Prostate gland (tissue), 2 donors: ENCODE measurements at places on chromosomes 12 and 14. TPM values are rescaled to one million over a fixed set of nuclear protein-coding genes. Genes with fewer than 3 reads are reported as not detected.

The HAL gene
- total RNA-seq: 0.27 TPM

The SERPINA12 gene
- total RNA-seq: 0.82 TPM

The ZNF605 gene
- 12.7 TPM for total RNA-seq

The SLC6A15 gene
- 0.45 TPM for total RNA-seq

The AP1G2 gene
- total RNA-seq: 95.3 TPM

The OAS1 gene
- 14.2 TPM for total RNA-seq

The KRT8 gene
- total RNA-seq: 536 TPM

The CLEC1B gene
- 1.5 TPM for total RNA-seq

The HOTAIR gene
- total RNA-seq: not detected

The TMEM63C gene
- total RNA-seq: 2.0 TPM

The LMNTD1 gene
- total RNA-seq: 3.5 TPM

DNA sequence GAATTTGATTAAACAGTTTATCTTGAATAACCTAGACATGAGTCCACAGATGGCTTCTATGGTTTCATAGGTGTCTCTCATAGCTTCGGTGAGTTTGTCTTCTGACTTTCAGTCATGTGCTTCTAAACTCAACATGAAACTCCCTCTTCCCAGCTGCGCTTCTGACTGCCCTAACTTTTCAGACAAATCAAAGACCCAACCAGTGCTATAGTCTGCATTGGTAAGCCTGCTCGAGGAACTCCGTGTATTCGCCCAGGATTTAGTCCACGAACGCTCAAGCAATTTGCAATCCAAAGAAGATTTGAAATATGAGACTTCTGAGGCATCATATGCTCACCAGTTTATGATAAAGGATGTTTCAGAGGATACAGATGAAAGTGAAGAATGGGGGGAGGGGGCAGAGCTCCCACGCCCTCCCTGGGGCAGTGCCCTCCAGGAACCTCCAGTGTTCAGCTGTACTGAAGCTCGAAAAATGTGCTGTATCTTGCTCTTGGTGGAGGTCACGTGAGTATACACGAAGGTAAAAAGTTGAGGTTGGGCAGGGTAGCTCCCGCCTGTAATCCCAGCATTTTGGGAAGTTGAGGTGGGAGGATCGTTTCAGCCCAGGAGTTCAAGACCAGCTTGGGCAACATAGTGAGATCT, 5.2 kb upstream of the RILPL2 start:
- no peak for DNase-seq

DNA sequence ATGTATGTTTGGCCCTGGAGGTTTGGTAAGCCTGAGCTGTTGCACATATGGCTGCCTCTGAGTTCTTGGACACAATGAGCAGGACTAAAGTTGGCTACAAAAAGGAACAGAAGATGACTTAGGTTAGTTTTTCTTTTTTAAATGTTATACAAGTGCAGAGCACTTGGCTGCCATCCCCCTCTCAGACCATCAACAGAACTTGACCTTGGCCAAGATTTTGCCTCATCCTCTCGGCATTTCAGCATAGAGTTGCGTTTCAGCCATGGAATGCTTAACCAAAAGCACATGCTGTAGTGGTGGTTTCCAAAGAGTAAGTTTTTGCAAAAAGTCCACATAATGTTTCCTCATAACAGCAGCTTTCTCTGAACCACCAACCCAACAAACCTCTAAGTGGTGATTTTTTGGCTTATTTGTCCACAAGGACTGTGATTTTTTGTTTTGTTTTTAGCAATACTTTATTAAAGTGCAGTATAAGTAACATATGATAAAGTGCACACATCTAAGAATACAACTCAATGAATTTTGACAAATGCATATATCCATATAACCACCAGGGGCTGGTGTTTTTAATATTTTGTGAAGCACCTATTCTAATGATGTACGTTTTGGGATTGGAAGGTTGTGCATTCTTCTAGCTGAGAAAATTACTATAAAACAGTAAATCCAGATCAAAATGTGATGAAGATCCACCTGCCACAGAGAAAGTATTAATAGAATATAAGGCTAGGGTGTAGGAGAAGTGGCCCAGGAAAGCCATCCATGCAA, 12.1 kb upstream of the GALNT16 start:
- DNase-seq: no peak

GRCh38 chr14:35535483-35536112, 1.6 kb downstream of the INSM2 start:
- no peak for DNase-seq

DNA sequence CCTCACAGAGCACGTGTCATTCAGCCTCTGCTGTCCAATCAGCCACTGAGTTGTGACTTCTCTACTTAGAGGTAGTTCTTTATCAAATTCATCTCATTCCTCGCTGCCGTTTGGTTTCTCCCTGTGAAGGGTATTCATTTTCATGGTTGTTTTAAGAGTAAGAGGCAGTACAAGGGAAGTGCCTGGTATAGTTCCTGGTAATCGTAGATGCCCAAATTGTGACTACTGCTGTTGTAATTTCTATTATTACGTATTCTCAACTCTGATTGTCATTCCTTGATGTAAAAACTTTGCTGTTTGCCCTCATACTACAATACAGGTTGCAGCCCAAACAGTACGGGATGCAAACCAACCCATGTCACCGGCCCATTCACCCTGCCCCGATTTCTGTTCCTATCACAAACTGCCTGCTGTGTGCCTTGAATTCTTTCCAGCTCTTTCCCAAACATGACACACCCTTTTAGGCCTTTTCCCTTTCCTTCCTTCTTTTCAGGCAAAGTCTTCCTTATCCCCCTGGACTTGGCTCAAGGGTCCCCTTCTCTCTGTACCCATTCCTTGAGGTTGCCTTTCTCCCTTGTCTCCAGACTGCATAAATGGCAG, 93.0 kb downstream of the SLC25A47 start:
- no peak for DNase-seq

DNA sequence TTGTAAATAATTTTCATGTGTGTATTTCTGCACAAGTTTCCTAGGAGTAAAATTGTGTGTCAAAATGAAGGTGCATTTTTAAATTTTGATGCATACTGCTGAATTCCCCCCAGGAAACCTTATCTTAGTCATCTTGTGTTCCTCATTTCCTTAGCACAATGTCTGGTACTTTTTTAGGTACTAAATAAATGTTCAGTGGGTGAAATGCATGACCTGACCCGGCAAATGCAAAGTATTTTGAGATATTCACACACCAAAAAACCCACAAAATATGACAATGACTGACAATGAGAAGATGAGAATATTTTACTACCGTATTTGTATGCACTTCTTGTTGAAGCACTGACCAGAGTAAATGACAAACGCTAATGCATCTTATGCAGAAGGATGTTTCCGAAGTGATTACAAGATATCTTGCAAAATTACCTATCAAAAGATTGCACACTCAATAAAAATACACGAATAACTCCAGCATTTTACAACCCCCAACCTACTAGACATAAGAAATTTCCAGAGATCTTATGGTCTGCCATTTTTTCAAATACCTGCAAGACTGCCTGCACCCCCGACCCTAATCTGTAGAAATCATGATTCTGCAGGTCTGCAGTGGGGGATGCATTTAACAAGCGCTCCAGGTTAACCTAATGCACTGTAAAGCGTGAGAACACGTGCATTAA, 895 bp upstream of the PRKAB1 start:
- no peak for DNase-seq

GRCh38 chr14:29030121-29030520, 263.5 kb downstream of the FOXG1 start:
- no peak for DNase-seq

DNA sequence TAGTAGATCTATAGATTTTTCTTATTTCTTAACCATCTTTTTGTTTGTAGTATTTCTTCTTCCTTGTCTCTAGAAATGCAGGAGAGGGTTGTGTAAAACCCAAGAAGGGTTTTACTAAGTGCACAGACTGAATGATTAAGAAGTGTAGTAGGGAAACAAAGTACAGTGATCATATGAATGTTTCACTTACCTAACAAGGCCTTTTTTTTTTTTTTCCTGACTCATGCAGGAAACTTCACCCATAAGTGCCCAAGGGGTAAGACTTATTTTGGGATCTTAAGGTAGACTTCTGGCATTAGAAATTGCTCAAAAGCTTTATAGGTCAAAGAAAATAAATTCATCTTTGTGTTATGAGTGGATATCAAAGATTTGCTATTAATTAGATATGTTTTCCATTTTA, 10.2 kb downstream of the SCN8A start:
- DNase-seq: no peak

DNA sequence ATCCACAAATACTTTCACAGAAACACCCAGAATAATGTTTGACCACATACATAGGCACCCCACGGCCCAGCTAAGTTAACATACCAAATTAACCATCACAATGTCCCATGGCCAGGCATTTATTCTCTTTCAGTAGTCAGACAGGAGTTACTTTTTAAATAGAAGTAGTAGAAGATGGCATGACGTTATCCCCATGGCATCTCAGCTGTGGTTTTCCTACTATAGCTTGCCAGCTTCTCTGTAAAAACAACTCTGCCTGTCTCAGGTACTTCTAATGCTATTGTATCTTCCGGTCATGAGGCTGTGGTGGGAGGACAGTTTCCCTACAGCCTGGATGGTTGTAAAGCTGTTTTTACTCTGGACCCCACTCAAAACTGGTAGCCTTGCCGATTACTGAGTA, 19.3 kb downstream of the CTSG start:
- DNase-seq: no peak

DNA sequence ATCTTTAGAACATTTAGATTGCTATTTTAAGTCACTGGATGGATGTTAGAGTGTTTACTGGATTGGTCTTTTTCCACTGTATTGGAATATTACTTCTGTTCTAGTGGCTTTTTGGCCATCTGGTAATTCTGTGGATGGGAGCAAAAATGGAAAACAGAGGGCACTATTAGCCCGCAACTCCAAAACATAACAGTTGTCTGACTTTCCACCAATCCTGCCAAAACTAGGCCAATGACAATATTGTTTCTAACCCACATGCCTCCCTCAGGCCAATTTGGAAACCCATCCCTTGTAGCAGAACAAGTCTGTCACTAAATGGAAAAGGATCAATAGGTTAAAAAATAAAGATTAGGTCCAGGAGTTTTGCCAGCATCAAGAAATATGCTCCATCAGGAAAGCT, 97.8 kb downstream of the ETNK1 start:
- DNase-seq: no peak

GRCh38 chr12:29282031-29282816, 98.7 kb downstream of the ERGIC2 start:
- no peak for DNase-seq

DNA sequence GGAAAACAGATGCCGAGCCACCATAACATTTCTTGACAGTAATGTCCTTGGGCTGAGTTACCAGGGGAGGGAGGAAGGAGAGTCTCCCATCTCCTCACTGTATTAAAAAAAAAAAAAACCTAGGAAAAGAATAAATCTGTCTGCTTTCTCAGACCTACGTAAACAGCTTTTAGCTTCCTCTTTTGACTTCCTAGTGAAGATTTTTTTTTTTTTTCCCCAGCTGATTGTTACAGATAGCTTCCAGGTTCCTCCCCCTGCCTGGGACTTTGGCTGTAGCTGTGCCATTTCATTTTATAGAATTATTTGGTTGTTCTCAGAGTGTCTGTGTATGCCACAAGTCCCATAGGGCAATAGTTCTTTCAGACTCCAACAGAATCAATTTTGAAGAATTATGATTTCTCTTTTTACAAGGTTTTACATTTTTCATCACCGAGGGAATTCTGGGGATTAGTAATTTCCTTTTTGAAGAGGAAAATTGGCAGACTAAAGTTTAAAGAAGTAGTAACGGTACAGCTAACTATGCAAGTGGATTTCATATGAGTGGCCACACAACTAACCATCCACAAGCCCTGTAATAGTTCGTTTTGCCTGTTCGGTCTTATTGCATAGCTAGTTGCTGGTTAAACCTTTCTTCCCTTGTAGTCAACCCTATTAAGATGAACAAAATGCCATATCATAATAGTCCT, 23.1 kb upstream of the GNS start:
- no peak for DNase-seq

GRCh38 chr14:76537906-76538647, 162.1 kb downstream of the ESRRB start:
- no peak for DNase-seq

- no peak for DNase-seq
These were observed 12.6 kb downstream of the SNAPC1 start for GRCh38 chr14:61774861-61775260.

GRCh38 chr12:116136340-116136739, 141.2 kb downstream of the MED13L start:
- no peak for DNase-seq

DNA sequence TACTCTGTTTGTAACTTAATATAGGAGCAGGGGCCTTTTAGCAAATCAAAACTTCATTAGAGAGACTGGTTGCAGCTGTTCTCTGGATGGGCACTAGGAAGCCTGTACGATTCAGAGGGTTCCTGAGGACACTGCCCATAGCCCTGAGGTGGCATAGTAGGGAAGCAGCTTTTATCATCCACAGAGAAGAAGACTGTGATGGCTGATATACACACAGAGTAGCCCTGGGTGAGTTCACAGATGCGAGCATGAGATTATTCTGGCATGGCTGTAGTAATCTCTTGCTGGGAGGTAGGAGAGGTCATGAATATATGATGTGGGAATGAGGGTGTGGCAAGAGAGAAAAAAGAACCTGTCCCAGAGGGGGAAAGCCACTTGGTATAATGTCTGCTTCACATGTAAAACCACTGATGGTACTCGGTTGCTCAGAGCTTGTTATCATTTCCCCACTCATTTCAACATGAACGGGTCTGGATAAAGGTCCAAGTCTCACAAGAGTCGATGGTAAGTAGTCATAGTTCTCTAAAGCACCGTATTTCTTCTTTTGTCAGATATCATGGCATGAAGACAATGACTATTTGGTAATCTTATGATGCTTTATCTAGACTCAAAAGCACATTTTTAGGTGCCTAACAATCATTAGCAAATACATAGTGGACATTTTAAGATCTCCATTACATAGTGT, 52.0 kb downstream of the PEBP1 start:
- DNase-seq: no peak

- peak; percentile 62 for DNase-seq
These were observed 17.4 kb upstream of the GALNT16 start for GRCh38 chr14:69242311-69243224.

DNA sequence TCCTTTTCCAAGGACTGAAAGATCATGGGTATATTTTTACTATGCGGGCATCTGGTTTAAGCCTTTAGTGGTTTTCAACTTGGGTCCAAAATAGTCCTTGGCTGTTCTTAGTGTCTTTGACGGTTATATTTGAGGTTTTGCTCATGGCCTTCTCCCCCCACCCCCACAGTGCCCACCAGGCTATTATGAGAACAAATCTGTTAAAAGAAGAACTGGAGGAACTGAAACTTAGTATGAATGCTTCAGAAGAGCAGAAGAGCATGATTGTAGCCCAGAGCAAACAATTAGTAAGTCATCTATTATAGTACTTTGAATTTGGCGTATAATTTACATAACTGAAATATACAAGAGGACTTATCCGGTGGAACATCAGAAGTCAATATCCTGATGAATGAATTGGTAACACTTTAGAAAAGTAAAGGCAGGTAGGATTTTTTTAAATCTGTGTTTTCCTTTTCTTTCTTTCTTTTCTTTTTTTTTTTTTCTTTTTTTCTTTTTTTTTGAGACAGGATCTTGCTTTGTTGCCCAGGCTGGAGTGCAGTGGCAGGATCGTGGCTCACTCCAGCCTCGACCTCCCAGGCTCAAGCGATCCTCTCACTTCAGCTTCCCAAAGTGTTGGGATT, 71.8 kb upstream of the BCAT1 start:
- DNase-seq: no peak

- peak; percentile 53 for DNase-seq
These were observed 2.2 kb upstream of the NXPH4 start for GRCh38 chr12:57214398-57214781.
